Right lung (tissue), 10 donors: ENCODE measurements at places on chromosomes 13 and 19.
A peak's percentile ranks its signal among the peaks of the same experiment; 100 is the strongest.

DNA sequence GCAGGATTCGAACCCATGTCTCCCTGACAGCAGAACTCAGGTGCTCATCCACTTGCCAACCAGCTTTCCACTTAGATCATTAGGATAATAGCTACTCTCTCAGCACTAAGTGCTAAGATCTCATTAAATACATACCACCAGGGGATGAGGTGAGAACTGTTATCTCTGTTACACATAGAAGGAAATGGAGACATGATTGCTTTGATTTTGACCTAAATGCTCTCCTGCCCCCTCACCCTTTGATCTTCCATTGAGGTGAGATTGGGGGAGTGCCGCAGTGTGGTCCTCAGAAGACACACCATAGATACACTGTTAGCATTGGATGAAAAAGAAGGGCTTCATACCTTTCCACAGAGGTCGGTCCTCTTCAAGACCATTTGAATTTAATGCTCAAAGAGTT is 38.9 kb upstream of the NPAS1 start:
- DNase-seq, result no peak

- peak; percentile 5 for DNase-seq
Measured at GRCh38 chr13:101289764-101290163, 126.5 kb downstream of the NALCN start.

GRCh38 chr19:21396893-21397572 is at the start of gene ZNF493:
Gene ZNF493 (plus strand): TSS chr19:21397133. CDS start chr19:21397238, 105 bp downstream.
- DNase-seq, result peak; percentile 91

DNA sequence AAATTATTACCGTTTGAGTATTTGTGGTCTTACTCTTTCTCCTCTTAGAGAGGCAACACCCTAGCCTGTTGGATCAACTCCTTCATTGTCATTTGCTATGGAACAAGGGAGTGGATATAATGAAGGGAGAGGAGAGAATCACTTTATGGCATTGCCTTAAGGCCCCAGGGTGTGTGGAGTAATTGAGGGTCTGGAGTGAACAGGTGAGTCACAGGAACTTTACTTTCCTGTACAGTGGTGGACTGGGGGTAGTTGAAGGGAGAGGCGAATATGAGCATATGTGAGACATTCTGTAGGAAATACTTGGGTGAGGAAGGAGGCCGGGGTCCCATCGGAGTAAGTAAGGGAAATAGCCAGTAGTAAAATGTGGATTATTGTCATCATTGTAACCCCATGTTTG is 17.0 kb downstream of the DGKH start:
- DNase-seq, result no peak

GRCh38 chr13:45782327-45783045 is 69.1 kb downstream of the SIAH3 start:
- no peak for DNase-seq

DNA sequence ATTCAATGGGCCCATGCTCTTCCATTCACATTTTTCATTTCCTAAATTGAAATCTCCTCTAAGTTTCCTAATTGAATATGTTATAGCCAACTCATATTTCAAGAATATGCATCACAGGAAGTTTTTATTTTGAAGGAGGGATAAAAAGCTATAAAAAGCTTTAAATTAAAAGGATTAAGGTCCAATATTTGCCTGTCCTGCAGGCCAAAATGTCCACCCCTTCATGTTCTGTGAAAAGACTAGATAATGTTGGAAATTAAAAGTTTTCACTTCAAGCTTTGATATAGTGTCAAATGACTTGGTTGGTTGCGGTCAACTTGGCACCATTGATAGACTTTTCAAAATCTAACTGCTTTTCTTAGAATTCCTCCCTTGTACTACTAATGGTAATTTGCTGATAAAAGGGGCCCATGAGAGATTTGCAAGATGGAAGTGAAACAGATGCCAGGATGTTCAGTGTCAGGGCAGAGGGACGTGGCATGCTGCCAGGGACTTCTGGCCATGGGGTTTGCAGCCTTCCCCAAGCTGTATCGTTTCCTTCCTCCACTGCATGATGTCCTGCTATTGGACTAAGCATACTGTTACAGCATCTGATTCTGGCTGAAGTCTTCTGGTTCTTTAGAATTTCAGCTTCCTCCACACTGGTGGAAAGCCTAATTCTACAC is 547.3 kb upstream of the MIR17HG start:
- DNase-seq, result peak; percentile 62

DNA sequence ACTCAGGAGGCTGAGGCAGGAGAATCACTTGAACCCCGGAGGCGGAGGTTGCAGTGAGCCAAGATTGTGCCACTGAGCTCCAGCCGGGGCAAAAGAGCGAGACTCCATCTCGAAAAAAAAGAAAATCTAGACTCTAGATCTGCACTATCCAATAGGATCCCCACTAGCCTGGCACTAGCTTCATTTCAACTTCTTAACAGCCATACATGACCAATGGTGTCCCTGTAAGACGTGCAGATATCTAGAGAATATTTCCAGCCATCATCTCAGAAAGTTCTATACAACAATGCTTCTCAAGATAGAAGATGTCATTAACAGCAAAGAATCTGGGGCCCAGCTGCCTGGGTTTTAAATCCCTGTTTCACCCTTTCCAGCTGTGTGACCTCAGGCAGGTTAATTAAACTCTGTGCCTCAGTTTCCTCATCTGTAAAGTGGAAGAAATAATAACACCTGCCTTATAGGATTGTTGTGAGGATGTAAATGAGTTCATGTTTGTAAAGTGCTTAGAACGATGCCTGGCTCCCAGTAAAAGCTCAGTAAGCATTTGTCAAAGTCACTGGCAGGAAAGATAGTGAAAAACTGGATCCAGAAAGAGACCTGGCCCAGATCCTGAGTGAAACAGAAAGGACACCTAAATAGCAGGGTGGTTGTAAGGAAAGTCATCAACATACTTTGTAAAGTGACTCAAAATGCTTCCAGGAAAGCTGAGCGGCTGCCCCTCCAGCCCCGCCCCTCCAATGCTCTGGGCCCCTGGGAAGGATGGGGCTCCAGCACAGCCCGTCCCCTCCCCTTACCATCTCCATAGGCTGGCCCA is 13.5 kb downstream of the WIZ start:
- no peak for DNase-seq

- DNase-seq, result no peak
Measured at GRCh38 chr19:38190061-38190460, 34.0 kb downstream of the DPF1 start.

- DNase-seq, result no peak
Measured at GRCh38 chr13:101013245-101013644, 338.6 kb upstream of the TMTC4 start.

DNA sequence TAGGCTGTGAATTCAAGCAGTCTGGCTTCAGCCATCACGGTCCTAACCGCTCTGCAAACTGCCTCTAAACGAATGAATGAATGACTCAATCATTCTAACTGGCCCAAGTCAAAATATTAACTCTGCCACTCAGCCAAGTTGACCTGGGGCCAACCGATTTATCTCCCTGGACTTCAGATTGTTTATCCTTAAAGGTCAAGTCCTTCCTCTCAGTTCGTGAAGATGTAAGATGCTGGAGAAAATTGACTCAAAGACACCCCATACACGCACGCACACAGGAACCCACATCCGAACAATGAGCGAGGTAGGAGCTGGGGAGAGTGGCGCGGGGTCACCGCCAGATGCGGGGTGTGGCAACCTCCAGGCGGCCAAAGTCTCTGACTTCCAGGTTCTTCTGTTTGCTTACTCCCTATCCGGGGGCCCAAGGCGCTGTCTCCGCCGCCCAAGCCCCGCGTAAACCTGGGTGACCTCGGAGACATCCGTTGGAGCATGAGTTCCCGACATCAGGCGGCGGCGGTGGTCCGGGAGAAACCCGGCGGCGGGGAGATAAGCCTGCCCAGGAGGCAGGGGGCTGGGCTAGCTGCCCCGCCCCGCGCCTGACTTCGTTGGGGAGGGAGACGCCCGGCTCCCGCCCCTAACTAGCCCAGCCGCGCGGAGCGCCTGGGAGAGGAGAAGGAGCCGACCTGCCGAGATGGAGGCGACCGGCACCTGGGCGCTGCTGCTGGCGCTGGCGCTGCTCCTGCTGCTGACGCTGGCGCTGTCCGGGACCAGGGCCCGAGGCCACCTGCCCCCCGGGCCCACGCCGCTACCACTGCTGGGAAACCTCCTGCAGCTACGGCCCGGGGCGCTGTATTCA is at the start of gene CYP2S1:
Gene CYP2S1 (plus strand): TSS at position 646 of the 856 bp plus-strand sequence. CDS start 46 bp downstream, at position 692.
- DNase-seq, result peak; percentile 14

- no peak for DNase-seq
Measured at GRCh38 chr19:50509366-50509765, 1.6 kb downstream of the JOSD2 start.

- no peak for DNase-seq
Measured at GRCh38 chr19:6686628-6686975, 16.6 kb upstream of the TNFSF14 start.

DNA sequence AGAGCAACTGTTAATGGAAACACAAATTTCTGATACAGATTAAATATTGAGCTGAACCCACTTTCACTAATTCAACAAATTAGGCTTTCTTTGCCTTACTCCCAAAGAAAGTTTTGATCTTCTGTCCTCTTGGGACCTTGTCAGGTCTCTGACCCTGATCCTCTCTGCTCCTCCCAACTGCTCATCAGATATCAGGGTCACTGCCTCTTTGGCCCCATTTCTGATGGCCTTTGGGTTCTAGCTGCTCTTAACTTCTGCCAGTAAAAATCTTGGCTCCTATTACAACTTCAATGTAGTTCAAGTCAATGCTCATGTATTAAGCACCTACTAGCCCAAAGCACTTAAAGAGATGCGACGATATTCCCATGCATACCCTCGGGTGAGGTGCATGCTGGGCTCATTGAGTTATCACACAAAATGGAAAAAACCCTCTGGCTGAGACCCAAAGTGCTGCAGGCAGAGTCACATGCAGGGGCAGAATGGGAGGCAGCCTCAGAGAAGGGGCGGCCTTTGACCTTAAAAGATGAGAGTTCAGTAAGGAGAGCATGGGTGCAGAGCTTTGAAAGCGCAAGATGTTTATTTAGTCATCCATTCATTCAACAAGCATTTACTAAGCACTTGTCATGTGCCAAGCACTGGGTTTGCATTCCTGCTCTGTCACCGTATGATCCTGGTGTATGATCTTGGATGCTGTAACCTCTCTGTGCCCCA is 183.4 kb downstream of the USP12 start:
- DNase-seq, result no peak

- no peak for DNase-seq
Measured at GRCh38 chr19:36605877-36606478, 865 bp downstream of the ZNF382 start.

DNA sequence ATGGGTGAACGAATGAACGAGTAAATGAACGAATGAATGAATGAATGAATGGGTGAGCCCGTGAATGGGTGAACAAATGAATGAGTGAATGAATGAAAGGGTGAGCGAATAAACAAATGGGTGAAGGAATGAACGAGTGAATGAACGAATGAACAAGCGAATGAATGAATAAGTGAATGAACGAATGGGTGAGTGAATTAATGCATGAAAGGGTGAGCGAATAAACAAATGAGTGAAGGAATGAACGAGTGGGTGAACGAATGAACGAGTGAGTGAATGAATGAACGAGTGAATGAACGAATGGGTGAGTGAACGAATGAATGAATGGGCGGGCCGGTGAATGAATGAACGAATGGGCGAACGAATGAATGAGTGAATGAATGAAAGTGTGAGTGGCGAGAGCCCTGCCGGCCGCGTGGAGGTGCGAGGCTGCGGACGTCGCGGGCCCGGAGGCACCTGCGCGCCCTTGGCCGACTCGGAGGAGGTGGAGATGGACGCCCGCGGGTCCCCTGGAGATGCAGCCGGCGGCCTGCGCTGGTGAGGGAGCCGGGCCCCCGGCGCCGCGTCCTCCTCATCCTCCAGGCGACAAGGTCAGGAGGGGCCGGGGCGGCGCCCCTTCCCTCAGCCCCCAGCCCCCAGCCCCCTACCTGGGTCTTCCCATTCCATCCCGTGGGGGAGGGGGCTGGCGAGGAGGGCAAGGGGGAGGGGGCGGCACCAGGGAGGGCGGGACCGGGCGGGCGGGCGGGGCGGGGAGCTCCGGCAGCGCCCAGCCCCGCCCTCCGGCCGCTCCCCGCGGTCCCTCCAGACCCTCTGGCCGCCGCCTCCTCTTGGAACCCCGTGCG is 15.4 kb downstream of the ANKRD24 start:
- no peak for DNase-seq

DNA sequence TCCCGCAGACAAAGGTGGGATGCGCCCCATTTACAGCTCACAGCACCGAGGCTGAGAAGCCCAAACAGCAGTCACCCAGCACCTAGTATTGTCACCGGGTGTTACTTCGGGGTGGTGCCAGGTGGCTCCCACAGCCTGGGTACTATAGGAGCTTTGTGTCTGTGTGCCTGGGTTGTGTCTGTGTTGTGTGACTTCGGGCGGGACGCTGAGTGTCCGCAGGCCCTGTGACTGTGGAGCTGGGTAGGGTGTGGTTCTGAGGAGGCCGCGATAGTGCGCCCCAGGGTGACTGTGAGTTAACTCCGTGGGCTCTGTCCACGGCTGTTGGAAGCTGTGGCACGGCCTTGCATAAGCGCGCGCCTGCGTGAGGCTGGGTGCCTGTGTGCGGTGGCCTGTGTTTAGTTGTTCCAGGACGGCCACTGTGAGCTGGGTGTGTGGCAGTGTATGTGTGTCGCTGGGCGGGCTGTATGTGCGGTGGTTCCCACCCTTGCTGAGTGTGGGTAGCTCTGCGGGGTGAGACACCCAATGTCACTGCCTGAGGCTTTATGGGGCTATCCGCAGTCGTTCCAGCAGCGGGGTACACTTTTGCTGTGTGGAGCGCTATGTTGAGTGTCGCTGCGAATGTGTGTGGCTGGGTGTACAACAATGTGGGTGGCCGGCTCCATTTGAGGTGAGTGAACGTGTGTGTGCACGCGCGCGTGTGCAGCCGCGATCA is 559 bp upstream of the SSBP4 start:
- DNase-seq, result no peak

GRCh38 chr13:110129539-110130186 is 177.3 kb downstream of the COL4A1 start:
- DNase-seq, result no peak

DNA sequence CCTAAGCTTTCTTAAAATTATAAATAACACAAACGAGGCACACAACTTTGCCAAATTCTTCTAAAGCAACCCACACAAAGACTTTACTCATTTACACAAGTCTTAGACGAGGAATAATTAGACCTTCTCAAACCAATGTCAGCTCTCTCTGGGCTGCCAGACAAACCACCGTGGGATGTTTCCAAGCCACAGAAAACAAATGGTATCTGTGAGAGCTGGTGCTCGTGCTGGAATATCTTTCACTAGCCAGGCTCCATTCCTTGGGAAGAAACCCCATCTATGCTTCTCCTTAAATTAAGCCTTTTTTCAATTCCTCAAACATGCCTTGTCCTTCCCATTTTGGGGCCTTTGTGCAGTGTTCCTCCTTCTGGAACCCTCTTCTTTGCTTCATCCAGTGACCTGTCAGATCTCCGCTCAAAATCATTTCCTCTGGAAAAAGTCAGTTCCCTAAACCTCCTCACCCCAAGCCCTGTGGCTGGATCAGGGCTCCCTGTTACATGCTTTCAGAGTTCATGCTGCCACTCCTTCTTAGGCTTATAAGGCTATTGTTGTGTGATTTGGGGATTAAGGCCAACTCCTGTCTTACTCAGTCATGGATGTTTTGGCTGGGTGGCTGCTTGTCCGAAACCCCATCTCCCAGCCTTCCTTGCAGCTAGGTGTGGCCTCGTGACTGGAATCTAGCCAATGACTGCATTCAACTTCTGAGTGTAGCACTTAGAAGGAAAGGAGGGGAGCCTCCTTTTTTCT is 64.2 kb upstream of the GTF2F2 start:
- no peak for DNase-seq
